ENCODE measurements at places on chromosomes 1 and 21.

GRCh38 chr1:226489718-226490425 lies 58.7 kb upstream of the STUM start:
- DNase-seq, result no peak

- DNase-seq, result no peak
Observed at GRCh38 chr1:91754816-91755580, 131.0 kb downstream of the TGFBR3 start.

DNA sequence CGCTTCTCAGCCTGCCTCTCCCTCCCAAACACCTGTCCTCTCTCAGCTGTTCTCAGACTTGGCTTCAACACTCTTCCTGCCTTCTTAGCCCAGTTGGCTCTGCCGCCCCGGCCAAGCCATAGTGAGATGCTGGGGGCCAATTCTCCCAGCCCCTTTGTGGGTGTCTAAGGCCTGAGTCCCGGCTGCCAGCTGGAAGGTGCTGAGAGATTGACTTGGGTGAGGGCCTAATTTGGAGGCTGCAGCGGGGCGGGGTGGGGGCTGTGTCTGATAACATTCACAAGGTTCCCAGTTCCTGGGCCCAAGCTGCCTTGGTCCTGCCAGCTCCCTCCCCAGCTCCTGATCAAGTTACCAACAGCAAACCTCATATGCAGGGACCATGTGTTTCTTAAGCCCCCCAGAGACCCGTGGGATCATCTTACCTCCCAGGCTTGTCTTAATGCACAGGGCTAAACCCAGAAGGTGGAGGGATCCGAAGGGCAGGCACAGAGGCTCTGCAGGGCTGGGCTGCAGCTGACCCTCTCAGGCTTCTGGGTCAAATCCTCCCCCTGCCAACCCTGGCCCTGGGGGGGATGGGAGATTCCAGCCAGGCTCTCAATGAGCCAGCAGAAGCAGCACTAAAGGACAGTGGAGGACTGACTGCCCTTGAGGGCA lies 9.8 kb downstream of the INKA2 start:
- DNase-seq, result peak; percentile 41

DNA sequence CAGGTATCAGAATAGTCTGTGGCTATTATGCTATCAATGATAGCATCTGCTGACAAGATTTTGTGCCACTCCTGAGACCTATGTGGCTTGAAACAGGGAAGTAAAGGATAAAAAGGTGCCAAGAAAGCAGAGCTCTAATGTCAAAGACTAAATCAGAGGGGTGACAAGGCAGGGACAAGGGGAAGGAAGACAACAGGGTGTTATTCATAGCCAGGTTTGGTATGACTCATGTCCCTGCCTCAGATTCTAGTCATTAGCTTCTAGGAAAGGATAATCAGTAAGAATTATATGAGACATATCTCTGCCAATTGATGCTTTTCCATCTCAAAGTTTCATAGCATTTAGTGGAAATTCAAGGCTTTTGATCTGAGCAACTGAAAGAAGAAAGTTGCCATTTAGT lies 31.8 kb upstream of the PLD5 start:
- no peak for DNase-seq

DNA sequence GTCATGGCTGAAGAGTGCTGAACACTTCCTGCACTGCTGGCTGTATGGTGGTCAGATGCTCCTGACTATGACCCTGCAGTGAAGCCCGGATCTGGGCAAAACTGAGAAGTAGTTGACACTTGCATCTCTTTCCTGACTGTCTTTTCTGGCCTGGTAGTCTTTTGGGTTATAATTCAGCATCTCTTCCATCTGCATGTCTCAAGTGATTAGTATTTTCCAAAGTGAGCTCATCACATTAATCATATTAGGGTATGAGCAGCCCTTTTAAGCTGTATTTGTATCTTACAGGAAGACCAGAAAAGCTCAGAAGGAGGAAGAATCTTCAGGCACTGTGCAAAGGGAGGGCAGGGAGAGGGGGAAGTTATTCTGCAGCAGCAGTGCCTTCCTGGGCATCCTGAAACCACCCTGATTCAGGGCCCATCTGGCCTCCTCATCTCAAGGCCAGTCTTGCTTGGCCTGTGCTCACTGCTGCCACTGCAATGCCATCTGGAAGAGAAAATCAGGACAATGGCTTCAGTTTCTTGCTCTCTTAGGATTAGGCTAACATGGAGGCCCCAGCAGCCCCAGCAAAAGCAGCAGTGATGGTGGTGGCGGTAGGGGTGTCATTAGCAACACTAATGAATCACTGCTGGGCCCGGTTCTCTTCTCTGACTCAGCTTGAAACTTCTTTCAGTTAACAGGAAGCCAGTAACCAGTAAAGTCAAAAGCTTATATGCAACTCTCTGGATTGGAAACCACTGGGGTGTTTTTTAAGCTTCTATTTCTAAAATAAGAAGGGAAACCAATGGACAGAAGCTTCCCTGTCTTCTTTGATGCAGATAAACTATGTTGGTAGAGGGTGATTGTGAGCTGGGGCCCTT lies 63.3 kb upstream of the WDR26 start:
- DNase-seq, result peak; percentile 49

DNA sequence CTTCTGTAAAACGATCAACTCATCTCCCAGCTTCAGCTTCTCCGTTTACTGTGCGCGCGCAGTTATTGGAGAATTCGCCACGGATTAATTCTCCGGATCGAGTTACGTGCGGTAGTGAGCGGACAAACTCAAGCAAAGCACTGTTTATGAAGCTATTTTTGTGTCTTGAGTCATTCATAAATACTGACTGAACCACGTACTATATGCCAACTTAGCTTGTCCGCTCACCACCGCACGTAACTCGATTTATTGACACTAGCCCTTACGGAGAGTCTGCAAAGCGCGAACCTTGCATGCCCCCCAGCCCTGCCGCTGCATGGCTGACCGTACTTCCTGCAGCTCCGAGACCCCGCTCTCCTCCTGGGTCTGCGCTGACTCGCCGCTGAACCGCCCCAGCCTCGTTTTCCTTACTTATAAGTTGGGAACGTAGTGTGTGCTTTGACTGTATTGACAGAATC lies 773 bp downstream of the CHD1L start:
- DNase-seq, result peak; percentile 68

GRCh38 chr1:82318921-82319320 lies 518.2 kb downstream of the ADGRL2 start:
- DNase-seq, result no peak

DNA sequence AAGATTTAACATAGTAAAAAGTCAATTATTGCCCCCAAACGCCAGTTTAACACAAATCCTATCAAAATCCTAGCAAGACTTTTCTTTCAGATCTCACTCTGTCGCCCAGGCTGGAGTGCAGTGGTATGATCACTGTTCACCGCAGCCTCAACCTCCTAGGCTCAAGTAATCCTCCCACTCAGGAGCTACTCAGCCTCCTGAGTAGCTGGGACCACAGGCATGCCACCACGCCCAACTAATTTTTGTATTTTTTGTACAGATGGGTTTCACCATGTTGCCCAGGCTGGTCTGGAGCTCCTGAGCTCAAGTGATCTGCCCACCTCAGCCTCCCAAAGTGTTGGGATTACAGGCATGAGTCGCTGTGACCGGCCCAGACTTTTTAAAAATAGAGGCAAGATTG lies 4.8 kb downstream of the SNIP1 start:
- DNase-seq, result no peak

DNA sequence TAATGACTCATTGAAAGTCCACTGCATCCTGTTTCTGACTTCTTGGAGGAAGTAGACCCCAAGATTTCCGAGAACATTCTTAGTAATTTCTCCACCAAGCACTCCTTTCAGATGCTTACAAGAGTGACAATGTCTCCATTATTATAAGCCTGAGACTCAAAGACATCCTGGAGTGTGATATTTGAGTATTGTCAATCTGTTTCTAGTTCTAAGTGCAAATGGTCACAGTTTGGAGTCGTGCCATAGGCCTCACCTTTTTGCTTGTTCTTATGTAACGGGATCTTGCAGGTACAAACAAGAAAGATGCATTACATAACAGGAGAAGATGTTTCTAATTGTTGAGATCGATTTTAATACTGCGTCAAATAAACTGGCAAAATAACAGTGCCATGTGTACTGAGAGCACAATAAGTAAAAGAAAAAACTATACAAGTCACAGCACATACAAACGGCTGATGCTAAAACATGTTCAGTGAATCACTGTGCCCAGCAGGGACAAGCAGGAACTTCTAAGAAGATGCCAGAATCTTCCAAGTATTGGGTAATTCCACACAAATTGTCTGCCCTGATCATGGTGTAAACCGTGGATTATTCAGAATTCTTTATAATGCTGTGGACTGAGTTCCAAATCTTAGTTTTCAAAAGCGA lies 54.1 kb downstream of the CD2 start:
- DNase-seq, result no peak

DNA sequence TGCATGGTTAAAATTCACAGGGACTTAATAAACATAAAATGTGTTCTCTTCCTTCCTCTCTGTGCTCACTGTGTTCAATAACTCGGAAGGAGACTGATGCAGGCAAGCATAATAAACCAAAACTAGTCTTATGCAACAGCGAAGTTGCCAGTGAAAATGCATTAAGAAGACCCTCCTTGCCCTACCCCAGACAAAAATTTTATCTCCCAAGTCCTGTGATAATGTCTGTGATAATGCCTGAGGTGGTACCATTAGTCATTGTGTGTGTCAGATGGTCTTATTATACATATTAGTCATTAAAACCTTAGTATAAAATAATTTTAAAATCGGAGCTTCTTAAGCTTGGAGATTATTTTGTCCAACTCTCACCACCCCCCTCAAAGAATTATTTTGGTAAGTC lies 97.8 kb downstream of the NGF start:
- no peak for DNase-seq

GRCh38 chr1:157274698-157275534 lies 136.7 kb upstream of the ETV3 start:
- DNase-seq, result no peak

GRCh38 chr21:46065215-46065913 lies 32.5 kb upstream of the COL6A2 start:
- DNase-seq, result no peak

GRCh38 chr1:201958348-201958747 lies 3.0 kb downstream of the TIMM17A start:
- DNase-seq, result no peak

DNA sequence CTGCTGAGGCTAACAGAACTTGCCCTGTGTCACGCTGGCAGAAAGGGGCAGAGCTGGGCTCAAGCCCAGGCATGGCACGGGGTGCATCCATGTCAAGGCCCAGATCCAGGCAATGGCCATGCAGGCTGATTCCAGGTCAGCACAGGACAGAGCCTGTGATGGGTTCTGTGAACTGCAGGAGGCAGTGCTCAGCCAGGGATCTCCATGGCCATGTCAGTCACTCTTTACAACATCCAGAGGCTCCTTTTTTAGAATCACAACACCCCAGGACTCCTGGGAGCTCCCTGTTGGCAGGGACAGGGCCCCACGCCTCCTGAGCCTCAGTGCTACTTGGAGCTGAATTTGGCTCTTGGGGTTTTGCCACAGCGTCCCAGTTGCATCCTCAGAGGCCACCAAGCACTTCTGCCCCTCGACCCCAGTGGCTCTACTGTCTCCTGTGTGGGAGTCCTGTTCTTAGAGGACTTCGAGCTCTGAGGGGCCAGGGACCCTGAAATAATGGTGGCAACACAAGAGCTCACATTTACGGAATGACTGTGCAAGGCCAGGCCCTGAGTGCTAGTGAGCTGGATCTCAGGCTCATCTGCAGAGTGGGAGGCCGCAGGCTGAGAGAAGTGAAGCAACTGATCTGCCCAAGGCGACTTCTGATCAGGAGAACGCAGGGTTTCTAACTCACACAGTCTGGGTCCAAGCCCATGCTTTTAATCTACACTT lies 211.5 kb downstream of the TRABD2B start:
- DNase-seq, result peak; percentile 67

GRCh38 chr1:59514061-59514909 lies 217.4 kb downstream of the FGGY start:
- DNase-seq, result no peak

DNA sequence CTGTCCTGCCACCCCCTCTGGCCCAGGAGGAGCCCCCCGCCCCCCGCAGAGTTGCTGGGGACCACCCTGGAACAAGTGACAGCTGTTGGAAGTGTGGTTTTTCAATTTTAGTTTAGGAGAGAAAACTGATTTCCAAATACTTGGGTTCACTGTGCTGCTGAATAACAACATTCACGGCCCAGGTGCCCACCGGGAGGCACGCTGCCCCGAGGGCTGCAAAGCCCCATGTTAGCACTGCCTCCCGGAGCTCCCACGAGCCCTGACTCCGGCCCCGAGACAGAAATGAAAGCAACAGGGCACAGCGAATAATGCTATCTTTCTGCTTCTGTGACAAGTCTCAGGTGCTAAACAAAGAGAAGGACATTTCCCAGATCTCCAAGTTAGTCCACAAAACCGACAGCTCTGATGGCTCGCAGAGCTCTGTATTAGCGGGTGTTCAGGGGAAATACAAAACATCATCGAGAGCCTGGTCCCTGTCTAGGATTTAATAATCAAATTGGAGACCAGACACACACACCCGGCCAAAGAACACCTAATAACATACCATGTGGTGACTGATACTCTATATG lies 451.5 kb downstream of the KIF26B start:
- DNase-seq, result no peak

- DNase-seq, result no peak
Observed at GRCh38 chr1:17466359-17466758, 26.9 kb upstream of the RCC2 start.

DNA sequence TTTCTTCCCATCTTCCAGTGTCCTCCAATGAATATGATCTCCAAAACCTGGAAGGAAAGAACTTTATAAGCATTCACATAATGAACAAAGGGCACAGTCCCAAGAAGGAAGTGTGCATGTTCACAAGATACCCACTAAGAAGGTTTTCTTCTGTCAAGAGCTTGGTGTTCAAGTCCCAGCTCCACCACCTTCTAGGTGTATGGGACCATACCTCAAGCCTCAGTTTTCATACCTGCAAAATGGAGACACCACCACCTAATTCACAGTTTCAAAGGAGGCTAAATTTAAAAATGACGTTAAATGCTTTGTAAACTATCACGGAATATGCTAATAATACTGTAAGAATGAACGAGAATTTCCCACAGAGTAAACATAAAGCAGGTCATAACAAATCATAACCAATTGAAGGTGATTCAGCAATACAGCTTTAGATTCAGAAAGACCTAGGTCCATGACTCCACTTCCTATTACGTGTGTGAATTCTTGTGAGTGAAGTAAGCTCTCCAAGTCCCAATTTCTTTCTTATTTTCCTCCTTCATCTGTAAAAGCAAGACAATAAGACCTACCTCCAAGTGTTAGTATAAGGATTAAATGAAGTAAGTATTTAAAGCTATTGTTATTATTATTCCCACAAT lies 8.1 kb upstream of the KTI12 start:
- no peak for DNase-seq

DNA sequence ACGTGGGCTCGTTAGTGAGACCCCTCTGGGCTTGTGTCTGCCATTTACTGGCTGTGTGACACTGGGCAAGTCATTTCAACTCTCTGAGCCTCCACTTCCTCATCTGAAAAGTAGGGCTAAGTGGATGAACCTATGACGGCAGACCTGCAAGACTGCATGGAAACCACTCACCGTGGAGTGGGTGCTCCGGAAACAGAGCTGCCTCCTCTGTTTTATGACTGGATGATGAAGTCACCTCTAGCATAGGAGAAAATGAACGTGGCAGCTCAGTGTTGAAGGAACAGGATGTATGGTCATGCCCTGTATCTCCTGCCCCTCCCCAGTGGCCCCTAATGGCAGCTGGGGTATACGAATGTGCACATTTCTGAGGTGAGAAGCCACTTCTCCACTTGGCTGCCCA lies 40.5 kb downstream of the STPG1 start:
- DNase-seq, result no peak

All from neural progenitor cell (in vitro differentiated cells).